ENCODE measurements at places on chromosomes 11 and 22.

- no peak for DNase-seq
Observed at GRCh38 chr11:114059278-114059983, at the start of gene ZBTB16. ZBTB16 (plus strand) TSS chr11:114059711; CDS start chr11:114063301, 3,590 bp downstream.

DNA sequence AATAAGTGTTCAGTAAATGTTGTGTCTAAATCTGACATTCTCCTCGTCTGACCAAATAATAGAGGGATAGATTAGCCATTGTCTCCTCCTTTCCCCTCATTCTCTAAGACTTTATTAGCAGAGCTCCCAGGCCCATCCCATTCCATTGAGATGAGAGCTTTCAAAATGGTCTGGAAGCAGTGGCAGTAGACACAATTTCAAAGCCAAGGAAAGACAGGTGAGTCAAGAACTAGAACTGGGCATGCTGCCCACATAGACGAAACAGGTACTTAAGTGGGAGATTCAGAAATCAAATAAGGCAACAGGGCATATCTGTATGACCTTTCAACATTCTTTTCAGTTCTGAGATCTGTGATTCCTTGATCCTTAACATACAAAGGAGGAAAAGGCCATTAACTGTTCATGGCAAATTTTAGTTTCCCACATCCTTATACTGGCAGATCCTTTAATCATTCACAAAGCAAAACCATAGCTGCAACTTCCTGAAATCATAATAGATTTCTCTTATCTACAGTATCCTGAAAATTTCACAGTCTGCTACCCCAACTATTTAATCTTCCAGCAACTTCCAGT is 96.6 kb upstream of the KCNA4 start:
- no peak for DNase-seq

DNA sequence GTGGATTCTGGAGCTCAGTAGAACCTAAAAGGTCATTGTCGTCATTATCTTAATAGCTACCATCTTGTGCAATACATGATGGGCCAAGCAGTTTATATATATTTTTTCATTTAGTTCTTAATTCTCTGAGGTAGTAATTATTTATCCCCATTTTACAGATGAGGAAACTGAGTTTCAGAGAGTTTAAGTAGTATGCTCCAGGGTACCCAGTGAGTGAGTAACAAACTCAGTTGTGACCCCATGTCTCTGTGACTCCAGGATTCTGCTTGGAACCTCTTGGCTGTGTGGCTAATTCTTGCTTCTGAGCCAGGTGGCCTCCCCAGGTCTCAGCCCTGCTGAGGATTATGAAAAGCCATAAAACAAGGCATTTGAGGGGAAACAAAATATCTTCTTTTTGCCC is 82.6 kb downstream of the CEP164 start:
- no peak for DNase-seq

DNA sequence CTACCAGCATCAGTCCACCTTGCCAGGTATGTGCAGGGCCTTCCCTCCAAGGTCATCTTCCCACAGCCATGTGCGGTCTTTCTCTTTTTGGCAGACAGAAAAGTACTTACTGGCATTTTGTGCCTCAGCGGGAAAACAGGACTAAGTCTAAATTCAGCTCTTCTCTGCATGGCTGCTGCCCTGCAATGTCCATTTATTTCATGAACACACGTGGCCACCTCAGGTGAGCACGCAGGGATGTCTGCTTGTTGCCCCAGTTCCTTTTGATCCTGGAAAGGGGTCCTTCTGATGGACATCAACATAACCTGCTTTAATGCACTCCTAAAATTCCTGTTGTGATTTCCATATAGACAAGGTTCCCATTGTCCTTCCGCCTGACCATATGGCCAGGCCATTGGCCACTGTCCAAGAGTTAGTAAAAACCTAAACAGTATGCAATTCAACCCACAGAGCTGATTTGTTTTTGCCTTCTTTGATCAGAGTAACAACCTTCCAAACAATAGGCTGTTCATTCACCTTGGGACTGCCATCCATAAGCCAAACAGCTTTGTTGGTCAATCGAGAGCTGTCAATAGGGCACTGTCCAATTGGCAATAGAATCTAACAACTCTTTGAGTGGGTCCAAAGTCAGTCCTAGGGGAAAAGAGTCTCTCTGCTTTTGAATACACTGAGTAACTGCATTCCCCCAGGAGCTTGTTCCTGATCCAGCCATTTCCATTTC is 5.9 kb downstream of the TREH start:
- no peak for DNase-seq

DNA sequence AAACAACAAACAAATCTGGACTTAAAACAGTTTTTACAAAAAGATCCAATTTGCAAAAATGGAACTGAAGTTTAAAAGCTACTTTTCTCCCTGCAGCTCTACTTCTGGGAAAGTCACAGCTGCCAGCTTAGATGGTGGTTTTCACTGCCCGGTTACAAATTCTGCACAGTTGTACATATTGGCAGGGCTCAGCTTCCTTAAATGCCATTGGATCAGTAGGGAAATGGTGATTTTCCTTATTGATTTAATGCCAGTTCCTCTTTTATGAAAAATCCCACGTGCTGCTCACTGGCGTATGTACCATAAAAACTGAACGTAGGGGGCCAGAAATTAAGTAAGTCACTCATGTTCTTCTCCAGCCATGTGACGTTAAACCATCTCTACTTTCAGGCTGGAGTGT is 22.8 kb downstream of the GRAP2 start:
- no peak for DNase-seq

GRCh38 chr11:125136001-125136400 is 24.6 kb upstream of the TMEM218 start:
- no peak for DNase-seq

DNA sequence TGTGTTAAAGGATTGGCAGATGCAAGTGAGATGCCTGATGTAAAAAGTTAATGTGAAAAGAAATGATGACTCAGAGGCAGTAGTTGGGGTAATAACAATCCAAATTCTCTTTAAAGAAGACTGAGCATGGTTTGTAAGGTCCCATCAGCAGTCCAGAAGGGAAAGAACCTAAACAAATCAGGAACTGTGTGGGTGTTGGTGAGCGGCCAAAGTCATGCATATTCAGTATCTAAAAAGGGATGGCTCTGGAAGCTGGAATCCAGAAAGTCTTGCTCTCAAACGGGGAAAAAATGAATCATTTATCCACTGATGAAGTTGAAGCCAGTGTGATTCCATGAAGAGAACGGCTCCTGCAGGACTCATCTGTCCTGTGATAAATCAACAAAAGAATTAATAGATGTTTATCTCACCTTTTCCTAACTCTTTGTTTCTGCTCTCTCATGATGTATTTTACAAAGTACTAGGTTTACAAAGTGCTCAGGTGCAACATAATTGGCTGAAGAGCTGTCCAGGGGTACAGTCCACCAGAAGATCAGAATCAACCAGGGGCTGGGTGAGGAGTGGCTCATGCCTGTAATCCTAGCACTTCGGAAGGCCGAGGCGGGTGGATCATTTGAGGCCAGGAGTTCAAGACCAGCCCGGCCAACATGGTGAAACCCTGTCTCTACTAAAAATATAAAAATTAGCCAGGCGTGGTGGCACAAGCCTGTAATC is 20.5 kb upstream of the SORL1-AS1 start:
- no peak for DNase-seq

DNA sequence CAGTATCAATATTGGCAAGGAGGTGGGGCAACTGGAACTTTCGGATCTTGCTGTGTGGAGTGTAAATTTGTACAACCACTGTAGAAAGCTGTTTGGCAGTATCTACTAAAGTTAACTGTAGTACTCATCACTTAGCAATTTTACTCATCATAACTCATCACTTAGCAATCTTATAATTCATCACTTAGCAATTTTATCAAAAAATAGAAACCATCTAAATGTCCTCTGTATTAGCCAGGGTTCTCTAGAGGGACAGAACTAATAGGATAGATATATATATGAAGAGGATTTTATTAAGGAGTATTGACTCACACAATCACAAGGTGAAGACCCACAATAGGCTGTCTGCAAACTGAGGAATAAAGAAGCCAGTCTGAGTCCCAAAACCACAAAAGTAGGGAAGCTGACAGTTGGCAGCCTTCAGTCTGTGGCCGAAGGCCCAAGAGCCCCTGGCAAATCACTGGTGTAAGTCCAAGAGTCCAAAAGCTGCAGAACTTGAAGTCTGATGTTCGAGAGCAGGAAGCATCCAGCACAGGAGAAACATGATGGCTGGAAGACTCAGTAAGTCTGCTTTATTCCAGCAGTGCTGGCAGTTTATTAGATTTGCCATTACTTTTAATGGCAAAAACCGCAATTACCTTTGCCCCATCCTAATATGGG is 92.9 kb upstream of the USP47 start:
- no peak for DNase-seq

- DNase-seq: no peak
Observed at GRCh38 chr22:20573833-20574615, 66.6 kb downstream of the MED15 start.

GRCh38 chr11:127587511-127587910 is 586.9 kb upstream of the KIRREL3 start:
- DNase-seq: no peak

DNA sequence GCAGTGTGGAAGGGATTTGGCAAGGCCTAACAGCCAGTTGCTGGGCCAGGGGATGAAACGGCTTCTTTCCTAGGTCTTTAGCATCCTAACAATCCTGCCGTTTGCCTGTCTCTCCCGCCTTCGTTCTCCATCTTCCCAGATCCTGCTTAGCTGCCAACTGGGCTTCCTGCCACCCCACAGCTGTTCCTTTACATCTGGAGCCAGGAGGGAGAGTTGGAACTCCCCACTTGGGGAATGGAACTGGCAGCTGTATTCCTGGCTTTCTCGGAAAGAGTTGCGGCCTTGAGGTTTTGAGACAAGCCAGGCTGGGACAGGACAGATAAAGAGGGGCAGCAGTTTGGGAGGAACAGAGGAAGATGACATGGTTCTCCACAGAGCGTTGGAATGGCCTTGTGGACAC is 59.6 kb downstream of the ST3GAL4 start:
- DNase-seq: no peak

GRCh38 chr11:34850334-34850733 is 65.8 kb downstream of the APIP start:
- DNase-seq: peak; percentile 18

- DNase-seq: no peak
Observed at GRCh38 chr11:117827521-117828511, 3.3 kb upstream of the FXYD2 start.

GRCh38 chr22:27106985-27107384 is 449.6 kb downstream of the MIAT start:
- DNase-seq: no peak

- peak; percentile 96 for DNase-seq
Observed at GRCh38 chr11:65491614-65492386, 7.0 kb upstream of the MALAT1 start.

GRCh38 chr11:64110465-64111375 is 55.2 kb downstream of the MACROD1 start:
- DNase-seq: no peak

GRCh38 chr22:49235463-49236300 is 592.0 kb downstream of the BRD1 start:
- peak; percentile 29 for DNase-seq

DNA sequence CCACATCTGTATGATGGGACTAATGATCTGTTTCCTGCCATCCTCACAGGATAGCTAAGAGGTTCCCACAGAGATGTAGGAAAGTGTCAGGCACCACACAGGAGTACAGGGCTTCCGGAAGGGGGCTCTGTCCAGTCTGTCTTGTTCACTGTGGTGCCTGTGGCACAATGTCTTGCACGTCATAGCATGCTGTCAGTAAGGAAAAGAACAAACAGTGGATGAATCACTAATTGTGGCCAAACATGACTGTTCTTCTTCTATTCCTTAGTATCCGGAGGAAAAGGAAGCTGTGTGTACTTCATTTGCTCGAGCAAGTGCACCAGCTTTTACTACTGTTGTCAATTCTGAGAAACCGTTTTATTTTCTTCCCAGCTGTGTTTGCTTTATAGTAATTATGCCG is 73.4 kb upstream of the YWHAH start:
- DNase-seq: peak; percentile 74

GRCh38 chr22:37679670-37680069 is 4.2 kb downstream of the LGALS1 start:
- DNase-seq: no peak

- no peak for DNase-seq
Observed at GRCh38 chr11:44138286-44138685, 42.8 kb downstream of the EXT2 start.

- DNase-seq: no peak
Observed at GRCh38 chr11:12019337-12019736, 10.9 kb upstream of the DKK3 start.
